B cell (primary cell): ENCODE measurements at places on chromosomes 2 and 18. TPM values are rescaled to one million over a fixed set of nuclear protein-coding genes. Genes with fewer than 3 reads are reported as not detected.

DNA sequence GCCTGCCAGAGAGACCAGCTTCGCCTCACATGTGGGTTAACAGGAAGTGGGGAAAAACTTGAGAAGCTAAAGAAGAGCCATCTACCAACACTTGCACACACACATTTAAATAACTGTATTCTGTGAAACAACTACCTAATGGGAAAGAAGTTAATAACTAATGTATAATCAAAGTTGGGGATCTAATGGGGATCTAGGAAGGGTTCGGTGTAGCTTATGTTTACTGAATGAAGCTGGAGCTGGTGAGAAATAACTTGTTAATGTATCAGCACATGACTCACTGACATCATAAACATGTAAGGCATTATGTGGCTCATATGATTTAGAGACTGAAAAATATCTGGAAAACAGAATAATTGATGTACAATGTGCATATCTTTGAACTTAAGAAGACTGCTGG is 421.3 kb upstream of the NXPH2 start:
- no peak for DNase-seq

GRCh38 chr2:190197143-190197720 is 122.4 kb downstream of the HIBCH start:
- no peak for DNase-seq

DNA sequence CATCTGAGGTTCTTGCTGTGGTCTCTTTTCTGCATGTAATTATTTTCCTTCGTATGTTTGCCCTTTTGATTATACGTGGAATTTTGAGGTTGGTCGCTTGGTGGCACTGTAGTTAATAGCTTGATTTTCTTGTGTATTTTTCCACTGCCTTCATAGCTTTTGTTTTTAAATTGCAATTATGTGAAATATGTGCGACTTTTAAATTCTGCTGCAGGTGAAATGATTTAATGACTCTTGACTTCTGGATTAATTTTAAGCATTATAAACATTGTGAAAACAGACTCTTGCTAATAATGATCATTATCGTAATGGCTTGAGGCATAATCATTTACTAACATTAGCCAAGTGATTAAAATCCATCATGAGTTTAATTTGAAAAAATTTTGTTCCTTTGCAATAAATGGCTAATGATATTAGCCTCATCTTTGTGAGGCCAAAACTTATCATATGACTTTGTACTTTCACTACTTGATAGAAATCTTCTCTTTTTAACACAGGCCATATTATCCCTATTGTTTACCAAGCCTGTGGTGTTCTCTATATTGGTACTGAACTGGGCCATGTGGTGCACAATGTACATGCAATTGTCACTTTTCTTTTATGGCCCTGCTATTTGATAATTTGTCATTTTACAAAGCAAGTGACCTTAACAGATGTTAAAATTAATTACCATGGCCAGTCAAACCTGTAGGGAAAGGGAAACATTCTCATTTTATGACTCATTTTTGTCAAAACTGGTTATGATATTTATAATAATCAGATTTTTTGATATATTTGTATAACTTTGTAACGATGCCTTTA is 62.8 kb upstream of the NEUROD1 start:
- peak; percentile 49 for DNase-seq

DNA sequence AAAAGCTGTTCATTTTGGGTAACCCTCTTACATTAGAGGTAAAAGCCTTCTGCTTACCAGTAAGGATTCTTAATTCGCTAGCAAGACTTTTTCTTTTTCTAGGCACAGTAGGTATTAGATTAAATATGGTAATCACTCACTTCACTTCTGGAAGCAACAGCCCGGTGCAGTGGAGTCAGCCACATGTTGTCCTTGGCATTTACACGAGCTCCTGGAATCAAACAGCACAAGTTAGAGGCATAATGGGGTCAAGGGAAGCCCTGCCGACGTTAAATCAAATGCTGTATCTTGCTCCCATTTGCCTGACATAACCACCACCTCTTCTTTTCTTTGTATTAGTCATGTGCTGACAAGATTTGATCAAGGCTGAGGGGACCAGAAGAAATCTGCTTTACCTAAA is 174.1 kb downstream of the ANKRD44 start:
- no peak for DNase-seq

DNA sequence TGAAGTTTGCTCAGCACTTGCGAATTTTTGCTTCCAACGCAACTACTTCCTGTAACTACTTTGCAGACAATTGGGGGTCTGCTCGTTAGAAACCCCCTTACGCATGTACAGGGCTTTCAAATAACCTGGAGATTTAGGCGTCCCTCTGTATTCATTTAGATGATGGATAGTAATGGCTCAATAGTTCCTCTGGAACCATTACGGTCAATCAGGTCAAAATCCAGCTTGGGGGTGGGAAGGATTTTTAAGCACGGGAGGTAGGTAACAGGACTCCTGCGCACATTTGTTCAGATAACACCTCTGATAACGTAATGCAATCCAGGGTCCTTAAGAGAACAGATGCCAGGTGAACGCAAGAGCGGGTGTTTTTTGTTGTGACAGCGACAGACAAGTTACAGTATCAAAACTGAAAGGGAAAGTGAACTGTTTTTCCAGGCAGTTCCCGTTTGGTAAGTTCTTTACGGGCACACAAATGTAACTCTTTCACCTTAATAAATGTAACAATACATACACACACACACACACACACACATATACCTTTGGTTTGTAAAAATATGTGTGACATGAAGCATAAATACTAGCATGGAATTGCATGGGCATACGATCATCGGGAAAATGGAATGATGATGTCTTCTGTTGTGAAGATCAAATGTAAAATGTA is 3.8 kb upstream of the OSR1 start:
- peak; percentile 74 for DNase-seq

DNA sequence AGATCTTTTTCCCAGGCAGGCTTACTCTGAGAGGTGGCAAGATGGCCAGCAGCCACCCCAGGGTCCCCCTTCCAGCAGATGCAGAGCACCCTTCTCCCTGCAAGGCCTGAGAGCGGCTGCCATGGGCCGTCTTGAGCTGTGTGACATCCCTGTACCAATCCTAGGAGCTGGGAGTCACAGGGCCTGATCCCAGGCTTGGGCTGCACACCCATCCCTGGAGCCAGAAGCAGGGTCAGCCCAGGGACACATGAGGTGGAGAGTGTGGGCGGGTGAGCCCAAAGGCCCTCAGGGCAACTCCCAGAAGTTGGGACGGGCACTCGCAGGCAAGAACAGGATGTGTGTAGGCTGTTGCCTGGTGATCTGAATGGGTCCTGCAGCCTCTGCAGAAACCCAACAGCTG is 40.5 kb downstream of the CROCC2 start:
- DNase-seq: no peak

DNA sequence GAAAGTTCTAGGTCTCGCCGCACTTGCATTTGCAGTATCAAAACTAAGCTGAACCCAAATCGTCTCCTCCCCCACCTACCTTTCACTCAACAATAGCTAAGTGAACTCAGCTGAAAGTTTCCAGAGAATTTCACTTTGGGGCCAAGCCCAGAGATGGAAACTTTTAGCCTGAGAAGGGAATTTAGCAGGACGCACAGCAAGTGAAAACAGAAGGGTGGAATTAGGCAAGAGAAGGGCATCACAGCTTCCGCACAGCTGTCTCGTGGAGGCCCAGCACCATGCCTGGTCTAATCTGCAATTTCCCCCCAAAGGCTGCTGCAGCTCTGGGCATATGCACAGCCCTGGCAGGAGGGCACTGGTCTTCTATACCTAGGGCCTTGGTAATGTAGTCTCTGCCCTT is 262.0 kb downstream of the TNS1 start:
- no peak for DNase-seq

GRCh38 chr2:36915627-36916026 is 50.7 kb downstream of the STRN start:
- no peak for DNase-seq

DNA sequence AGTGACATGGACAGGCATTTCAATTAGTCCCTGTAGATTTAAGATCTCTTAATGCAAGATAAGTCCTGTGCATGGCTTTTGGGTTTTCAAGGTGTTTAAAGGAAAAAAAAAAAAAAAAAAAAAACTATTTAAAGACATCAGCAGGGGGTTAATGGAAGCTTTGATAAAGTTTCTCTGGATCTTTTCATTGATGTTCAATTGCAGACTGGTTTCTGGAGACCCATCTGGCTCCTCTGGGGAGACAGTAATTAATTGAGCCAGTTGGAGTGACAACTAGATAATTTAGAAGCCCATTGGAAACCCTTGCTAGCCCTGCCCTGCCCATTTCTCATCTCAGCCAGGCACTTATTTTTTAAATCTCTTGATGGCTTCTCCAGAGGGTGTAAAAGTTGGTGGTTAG is 98.7 kb downstream of the EPHA4 start:
- no peak for DNase-seq

DNA sequence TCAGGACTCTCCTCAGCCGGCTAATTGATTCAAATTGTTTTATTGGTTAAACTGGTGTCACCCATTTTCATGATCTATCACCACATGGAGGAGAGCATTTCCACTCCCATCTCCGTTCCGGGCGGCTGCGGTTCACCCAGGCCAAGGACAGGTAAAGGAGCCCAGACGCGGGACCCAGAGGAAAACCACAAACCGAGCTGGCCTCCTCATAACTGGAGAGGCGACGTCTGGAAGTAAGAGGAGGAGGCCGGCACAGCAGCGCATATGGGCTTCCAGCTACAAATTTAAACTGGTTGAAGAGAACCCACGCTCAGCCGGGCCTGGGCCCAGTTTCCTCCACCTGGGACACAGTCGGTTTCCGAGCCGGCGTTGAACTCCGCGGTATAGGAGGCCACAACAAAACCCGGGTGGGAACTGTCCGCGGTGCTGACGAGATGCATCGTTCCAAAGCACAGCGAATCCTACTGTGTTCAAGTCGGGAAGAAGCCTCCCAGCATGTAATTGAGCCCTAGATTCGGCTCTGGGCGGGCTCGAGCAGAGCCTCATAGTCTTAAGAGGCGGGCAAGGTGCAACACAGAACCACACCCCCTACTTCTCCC is 3.0 kb upstream of the SKOR2 start:
- no peak for DNase-seq

- DNase-seq: no peak
These were observed 285.4 kb upstream of the SPHKAP start for GRCh38 chr2:228466851-228467250.

DNA sequence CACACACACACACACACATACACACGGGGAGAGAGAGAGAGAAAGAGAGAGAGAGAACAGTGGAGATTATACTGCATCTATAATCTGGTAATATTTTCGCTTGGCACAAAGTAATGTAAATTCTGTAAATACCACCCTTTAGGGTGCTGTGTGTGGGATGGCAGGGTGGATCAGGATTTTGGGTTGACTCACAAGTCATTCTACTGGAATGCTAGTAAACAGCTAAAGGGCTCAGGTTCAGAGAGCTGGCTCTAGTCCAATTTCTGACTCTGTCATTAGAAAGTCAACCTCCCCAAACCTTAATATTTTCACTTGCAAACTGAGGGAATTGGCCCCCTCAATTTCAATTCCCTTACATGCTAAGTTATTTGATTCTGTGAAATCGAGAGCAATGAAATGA is 308.3 kb downstream of the TSN start:
- DNase-seq: no peak

PARD6G gene
- total RNA-seq: not detected in 2 replicates

RND3 gene
- total RNA-seq: not detected in 2 replicates

DNA sequence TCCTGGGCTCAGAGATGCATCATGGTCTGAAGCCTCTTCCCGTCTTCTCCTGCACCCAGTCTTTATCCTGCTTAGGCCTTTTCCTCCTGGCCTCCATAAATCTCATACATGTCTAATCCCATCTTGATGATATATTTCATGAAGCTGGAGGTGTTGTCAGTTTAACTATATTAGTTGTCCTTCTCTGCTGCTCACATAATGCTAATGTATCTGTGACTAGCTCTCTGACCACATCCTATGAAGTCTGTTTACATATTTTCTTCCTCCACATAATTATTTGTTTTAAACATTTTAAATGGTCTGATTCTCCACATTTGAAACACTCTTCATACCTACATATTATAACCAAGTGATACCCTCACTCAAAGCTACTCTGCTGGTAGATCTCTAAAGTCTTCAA is 315.2 kb upstream of the RND3 start:
- no peak for DNase-seq

DNA sequence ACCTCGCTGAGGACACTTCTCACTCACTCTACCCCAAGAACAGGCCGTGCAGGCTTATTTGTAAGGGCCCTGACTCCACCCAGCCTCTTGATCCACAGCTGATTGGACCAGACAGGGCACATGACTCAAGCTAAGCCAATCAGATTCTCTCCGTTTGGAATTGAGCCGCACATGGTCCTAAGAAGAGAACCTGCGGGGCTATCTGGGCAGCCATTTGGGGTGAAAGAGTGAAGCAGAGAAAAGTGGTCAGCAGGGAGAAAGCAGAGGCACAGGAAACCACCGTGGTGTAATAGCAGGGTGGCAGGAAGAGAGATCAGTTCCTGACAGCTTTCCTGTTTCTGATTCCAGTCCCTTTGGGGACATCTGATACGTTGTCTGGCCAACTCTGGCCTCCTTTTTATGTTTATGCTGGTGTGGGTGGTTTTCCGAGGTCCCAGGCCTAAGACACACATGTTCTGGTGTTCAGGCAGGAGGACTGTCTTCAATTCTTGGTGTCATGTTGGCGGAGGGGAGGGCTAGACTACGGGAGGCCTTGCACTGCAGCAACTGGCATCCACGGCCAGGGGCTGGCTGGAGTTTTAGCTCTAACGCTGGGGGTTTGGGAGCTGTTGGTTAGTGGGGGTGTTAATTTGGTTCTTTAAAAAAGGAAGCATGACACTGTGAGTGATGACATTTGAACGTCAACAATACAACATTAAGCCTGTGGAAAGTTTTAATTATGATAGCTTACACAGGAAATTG is 26.1 kb upstream of the SPTBN1 start:
- DNase-seq: no peak

- DNase-seq: no peak
These were observed 20.8 kb upstream of the REG3G start for GRCh38 chr2:79004680-79005079.

SPP2 gene
- total RNA-seq: not detected in 2 replicates

- no peak for DNase-seq
These were observed 114.8 kb upstream of the PTPRM start for GRCh38 chr18:7452331-7452730.

ALPI gene
- total RNA-seq: not detected in 2 replicates

SMIM21 gene
- total RNA-seq: not detected in 2 replicates

DNA sequence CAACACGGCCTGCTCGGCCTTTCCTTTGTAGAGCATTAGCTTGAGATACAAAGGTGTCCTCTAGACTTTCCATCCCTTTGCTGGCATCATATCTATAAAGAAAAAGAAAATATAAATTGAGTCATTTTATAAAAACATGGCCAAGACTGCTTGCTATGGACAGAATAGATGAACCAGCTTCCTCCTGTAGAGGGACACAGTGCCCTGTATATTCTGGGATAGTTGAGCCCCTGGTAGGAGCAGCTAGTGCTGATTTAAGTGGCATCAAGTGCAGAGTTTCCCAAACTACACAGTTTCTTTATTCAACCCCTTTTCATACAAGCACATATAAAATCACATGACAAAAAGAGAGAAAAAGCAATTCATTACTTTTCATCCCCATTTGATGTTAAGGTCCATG is 47.9 kb downstream of the GEMIN6 start:
- DNase-seq: no peak
